ENCODE measurements at places on chromosomes 2 and 18. TPM values are rescaled to one million over a fixed set of nuclear protein-coding genes. Genes with fewer than 3 reads are reported as not detected.

Gene MROH2A
- not detected for total RNA-seq

Gene VIL1
- total RNA-seq = not detected

Gene REG3A
- total RNA-seq = not detected

Gene INHBB
- 1.1 TPM for total RNA-seq

Gene HPCAL1
- 15.4 TPM for total RNA-seq

Gene ZSWIM2
- total RNA-seq = not detected

Gene SKA1
- total RNA-seq = 0.71 TPM

Gene SOX11
- total RNA-seq = not detected

Gene ANKRD29
- total RNA-seq = 15.6 TPM

Gene EFHD1
- total RNA-seq = 46.8 TPM

Gene CYBRD1
- 191 TPM for total RNA-seq

Gene TSGA10
- total RNA-seq = 9.1 TPM

GRCh38 chr2:145994910-145995309 lies 1475.0 kb upstream of the ZEB2 start:
- no peak overlapping the region for H3K27ac ChIP-seq
- no peak for DNase-seq
- H3K27me3 ChIP-seq = no peaks in the 10 kb centered on the region
- no peaks in the 10 kb centered on the region for H3K4me1 ChIP-seq
- no peak overlapping the region for H3K4me3 ChIP-seq

DNA sequence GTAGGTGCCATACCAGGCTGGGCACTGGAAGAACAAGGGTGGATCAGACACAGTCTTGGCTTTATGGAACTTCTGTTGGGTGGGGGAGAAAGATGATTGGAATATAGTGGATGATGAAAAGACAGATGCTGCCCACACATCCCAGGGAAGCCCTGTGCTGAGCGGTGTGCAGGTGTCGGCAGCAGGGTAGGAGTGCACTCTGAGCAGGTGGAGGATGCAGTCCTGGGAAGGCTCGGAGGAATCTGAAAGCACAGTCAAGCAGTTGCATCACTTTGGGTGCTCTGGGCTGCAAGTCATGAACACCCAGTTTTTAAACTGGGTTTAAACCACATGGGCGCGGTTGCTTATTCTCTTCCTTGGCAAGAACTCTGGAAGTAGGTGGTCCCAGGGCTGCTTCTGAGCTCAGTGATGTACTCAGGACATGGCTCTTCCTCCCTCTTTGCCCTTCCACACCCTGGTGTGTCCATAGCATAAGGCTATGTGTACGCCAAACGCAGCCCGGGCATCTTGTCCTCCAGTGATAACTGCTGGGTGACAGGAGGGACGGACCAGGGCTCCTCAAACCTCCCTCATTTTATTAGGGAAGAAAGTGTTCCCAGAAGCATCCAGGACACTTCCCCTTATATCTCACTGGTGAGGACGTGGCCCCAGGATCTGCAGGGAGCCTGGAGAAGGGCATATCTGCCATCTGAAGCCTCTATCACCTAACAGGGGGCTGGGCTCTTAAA lies 84.0 kb downstream of the SH3RF3 start:
- peaks cover 4% of the 10 kb centered on the region for H3K4me1 ChIP-seq
- H3K4me3 ChIP-seq = no peak overlapping the region
- no peak overlapping the region for H3K27ac ChIP-seq
- H3K36me3 ChIP-seq = no peaks in the 10 kb centered on the region
- H3K27me3 ChIP-seq = no peaks in the 10 kb centered on the region

- no peaks in the 10 kb centered on the region for H3K27me3 ChIP-seq
- H3K27ac ChIP-seq = no peak overlapping the region
- H3K4me1 ChIP-seq = no peaks in the 10 kb centered on the region
- no peak for DNase-seq
- no peaks in the 10 kb centered on the region for H3K36me3 ChIP-seq
These were observed 6.2 kb upstream of the GORASP2 start for GRCh38 chr2:170922634-170923494.

GRCh38 chr2:120738117-120738516 lies 2.4 kb downstream of the GLI2 start:
- no peaks in the 10 kb centered on the region for H3K36me3 ChIP-seq
- H3K27me3 ChIP-seq = no peaks in the 10 kb centered on the region
- H3K4me1 ChIP-seq = peaks cover 23% of the 10 kb centered on the region
- peak overlapping the region; percentile 48 for H3K4me3 ChIP-seq

- H3K27me3 ChIP-seq = no peaks in the 10 kb centered on the region
- no peak overlapping the region for H3K4me3 ChIP-seq
- H3K4me1 ChIP-seq = peaks cover 1% of the 10 kb centered on the region
- H3K27ac ChIP-seq = no peak overlapping the region
These were observed 499.6 kb upstream of the HS6ST1 start for GRCh38 chr2:128818248-128818647.

GRCh38 chr2:23703037-23703582 lies 223.8 kb downstream of the ATAD2B start:
- H3K36me3 ChIP-seq = no peaks in the 10 kb centered on the region
- H3K27ac ChIP-seq = no peak overlapping the region
- H3K27me3 ChIP-seq = no peaks in the 10 kb centered on the region
- DNase-seq = no peak

DNA sequence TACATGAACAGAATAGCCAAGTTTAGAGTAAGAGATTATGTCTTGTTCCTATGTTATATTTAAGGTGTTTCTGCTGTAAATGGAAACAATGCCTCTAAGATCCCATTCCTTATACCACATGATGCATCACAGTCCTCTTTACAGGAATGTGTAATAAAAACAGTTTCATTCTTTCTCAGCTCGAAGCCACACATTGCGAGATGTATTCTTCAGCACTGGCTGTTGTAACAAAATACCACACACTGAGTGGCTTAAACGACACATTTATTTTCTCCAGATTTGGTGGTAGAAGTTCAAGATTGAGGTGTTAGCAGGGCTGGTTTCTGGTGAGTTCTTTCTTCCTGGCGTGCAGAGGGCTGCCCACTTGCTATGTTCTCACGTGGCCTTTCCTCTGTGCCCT lies 246.2 kb downstream of the SOCS6 start:
- no peaks in the 10 kb centered on the region for H3K27me3 ChIP-seq
- no peak for DNase-seq
- H3K36me3 ChIP-seq = no peaks in the 10 kb centered on the region

DNA sequence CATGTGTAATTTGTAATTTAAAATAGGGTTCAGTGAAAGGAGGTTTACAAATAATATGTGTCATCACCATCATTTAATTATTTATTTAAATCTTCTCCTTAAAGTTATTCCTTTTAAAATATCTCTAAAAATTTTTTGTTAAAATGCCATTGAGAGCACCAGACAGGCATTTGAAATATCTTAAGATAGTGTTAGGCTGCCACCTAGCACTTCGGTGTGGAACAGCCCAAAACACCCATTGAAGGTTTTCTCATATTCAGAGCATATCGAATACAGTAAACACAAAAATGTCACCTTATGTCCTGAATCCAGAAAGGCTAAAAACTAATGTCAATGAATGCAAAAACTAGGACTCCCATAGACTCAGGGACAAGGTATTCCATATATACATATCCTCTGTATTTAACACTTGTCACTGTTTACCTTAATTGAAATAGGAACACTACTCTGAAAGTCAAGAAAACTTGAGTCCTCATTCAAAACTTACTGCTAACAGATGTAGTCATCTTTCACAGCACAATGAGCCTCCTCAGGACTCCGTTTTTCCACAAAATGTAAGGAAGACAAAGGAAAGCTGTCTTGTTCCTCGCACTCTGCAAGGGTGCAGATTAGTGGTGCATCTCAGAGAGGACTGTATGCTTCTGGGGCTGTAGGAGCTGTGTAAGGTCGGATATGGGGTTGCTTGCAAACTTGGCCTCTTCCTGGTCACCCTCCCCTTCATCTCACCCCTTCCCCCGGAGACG lies 329.5 kb downstream of the PAX3 start:
- no peak overlapping the region for H3K4me3 ChIP-seq
- H3K4me1 ChIP-seq = no peaks in the 10 kb centered on the region
- H3K27me3 ChIP-seq = no peaks in the 10 kb centered on the region
- H3K36me3 ChIP-seq = no peaks in the 10 kb centered on the region
- DNase-seq = no peak
- no peak overlapping the region for H3K27ac ChIP-seq

DNA sequence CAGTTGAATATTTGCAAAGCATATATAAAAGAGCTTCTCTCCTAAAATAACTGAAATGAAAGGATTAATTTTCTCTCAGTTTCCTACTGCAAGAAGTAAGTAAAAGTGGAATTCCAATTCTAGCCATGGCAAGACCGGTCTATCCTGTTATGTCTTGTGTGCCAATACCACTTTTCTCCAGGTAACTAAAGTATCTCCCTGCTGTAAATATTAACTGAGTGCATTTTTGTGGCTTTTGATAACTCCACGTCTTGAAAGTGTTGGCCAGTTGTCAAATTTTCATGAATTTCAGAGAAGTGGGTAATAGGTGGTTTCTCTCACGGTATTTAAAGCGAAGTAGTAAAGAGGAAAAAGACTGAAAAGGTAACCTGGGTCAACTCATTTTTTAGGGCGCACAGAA lies 225.9 kb downstream of the NEDD4L start:
- no peaks in the 10 kb centered on the region for H3K4me1 ChIP-seq
- no peak overlapping the region for H3K27ac ChIP-seq

- H3K27me3 ChIP-seq = no peaks in the 10 kb centered on the region
- DNase-seq = no peak
- no peaks in the 10 kb centered on the region for H3K36me3 ChIP-seq
- H3K4me1 ChIP-seq = no peaks in the 10 kb centered on the region
- H3K4me3 ChIP-seq = no peak overlapping the region
These were observed 103.9 kb downstream of the KLHL14 start for GRCh38 chr18:32668956-32669355.

- H3K27me3 ChIP-seq = no peaks in the 10 kb centered on the region
- no peaks in the 10 kb centered on the region for H3K36me3 ChIP-seq
- H3K4me3 ChIP-seq = no peak overlapping the region
- no peaks in the 10 kb centered on the region for H3K4me1 ChIP-seq
These were observed 215.5 kb downstream of the LNPK start for GRCh38 chr2:175786471-175787124.

- no peaks in the 10 kb centered on the region for H3K36me3 ChIP-seq
- no peak overlapping the region for H3K4me3 ChIP-seq
- H3K27ac ChIP-seq = no peak overlapping the region
- H3K4me1 ChIP-seq = no peaks in the 10 kb centered on the region
- H3K27me3 ChIP-seq = no peaks in the 10 kb centered on the region
These were observed 137.3 kb downstream of the GALNT14 start for GRCh38 chr2:31000970-31001369.

DNA sequence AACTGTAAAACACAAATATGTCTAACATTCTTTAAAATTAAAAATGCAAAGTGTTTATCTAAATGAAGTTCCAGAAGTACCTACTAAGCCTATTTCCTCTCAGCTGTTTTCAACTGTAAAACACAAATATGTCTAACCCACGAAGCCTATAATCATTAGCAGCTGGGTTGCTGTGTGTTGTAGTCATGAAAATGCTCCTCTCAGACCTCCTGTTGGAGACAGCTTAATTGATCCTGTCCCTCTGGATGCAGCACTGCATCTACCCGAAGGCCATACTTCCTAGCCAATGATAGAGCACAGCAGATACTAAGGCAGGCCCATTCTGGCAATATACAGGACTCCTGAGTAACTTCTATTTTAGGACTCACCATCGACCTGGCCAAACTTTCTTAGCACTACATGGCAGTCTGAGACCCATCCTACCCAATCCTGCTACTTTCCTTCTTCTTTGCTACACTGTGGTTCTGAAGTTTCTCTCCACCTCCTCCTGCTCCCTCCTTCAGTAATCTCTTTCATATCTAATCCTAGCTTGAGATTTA lies 92.5 kb upstream of the RBBP8 start:
- no peaks in the 10 kb centered on the region for H3K36me3 ChIP-seq
- no peak for DNase-seq
- no peaks in the 10 kb centered on the region for H3K27me3 ChIP-seq
- H3K27ac ChIP-seq = no peak overlapping the region
- H3K4me1 ChIP-seq = no peaks in the 10 kb centered on the region

- no peaks in the 10 kb centered on the region for H3K27me3 ChIP-seq
- H3K4me1 ChIP-seq = peaks cover 10% of the 10 kb centered on the region
- DNase-seq = no peak
These were observed 328 bp upstream of the INHBB start for GRCh38 chr2:120345608-120346007.

DNA sequence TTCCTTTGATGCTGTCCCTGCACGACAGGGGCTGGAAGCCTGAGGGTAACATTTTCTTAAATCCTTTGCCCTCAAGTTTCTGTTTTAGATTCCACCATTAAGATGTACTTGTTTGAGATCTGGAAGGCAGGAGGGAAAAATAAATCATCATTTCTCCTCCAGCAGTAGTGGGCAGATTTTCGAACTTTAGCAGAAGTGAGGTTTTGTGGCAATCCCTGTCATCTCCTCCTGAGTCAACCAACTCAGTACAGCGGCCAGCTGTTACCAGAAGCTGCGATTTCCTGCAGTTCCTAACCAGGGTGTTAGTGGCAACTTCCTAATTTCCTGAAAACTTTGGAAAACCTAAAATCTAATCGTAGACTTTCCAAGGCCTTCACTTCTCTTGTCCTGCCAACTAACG lies 517.2 kb upstream of the ACVR2A start:
- H3K27me3 ChIP-seq = no peaks in the 10 kb centered on the region
- H3K27ac ChIP-seq = no peak overlapping the region
- no peak overlapping the region for H3K4me3 ChIP-seq
- H3K4me1 ChIP-seq = peaks cover 2% of the 10 kb centered on the region
- DNase-seq = no peak
- H3K36me3 ChIP-seq = no peaks in the 10 kb centered on the region

- H3K27me3 ChIP-seq = no peaks in the 10 kb centered on the region
- no peak overlapping the region for H3K4me3 ChIP-seq
- no peaks in the 10 kb centered on the region for H3K36me3 ChIP-seq
- no peaks in the 10 kb centered on the region for H3K4me1 ChIP-seq
- DNase-seq = no peak
- H3K27ac ChIP-seq = no peak overlapping the region
These were observed 20.9 kb downstream of the THNSL2 start for GRCh38 chr2:88190808-88191721.

GRCh38 chr2:45283764-45284620 lies 274.7 kb upstream of the SIX2 start:
- no peaks in the 10 kb centered on the region for H3K27me3 ChIP-seq
- H3K27ac ChIP-seq = no peak overlapping the region
- H3K4me3 ChIP-seq = no peak overlapping the region
- H3K4me1 ChIP-seq = no peaks in the 10 kb centered on the region

GRCh38 chr18:5646739-5647138 lies 102.9 kb upstream of the EPB41L3 start:
- H3K36me3 ChIP-seq = no peaks in the 10 kb centered on the region
- no peaks in the 10 kb centered on the region for H3K27me3 ChIP-seq
- no peak overlapping the region for H3K27ac ChIP-seq
- no peaks in the 10 kb centered on the region for H3K4me1 ChIP-seq
- H3K4me3 ChIP-seq = no peak overlapping the region

Measured in ovary (tissue), 10 donors.